H4 (cell line): ENCODE measurements at places on chromosomes 1 and 21. TPM values are rescaled to one million over a fixed set of nuclear protein-coding genes. Genes with fewer than 3 reads are reported as not detected.

DNA sequence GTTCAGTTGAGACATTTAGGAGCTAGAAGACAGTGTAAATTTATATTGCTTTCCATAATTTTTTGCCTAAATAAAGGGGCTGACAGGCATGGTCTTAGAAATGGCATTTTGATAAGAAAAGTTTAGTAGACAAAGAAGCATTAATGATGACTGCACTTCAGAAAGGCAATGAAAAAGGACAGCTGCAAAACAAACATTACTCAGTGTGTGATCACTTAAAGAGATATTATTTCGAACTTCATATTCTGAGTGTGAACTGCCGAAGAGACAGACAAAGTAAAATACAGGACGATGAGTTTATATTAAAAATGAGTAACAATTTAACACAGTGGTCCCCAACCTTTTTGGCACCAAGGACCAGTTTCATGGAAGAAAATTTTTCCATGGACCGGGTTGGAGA lies 243.1 kb downstream of the DPYD start:
- DNase-seq: no peak

GRCh38 chr1:157782931-157783330 lies 6.0 kb upstream of the FCRL2 start:
- no peak for DNase-seq

DNA sequence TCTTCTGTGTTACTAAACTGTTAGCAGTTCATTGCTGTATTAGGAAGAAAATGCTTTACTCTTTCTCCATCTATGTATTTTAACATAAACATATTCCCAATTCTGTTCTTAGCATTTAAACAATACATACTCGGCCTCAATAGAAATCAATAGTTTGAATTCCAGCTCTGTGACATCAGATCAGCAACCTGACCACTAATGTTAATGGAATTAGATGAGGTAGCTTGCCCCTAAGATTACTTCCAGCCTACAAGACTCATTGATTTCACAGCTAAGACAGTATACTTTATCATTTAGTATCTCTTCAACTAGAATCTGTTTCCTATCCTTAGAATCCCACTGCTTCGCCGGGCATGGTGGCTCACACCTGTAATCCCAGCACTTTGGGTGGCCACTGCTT lies 38.9 kb downstream of the EPRS1 start:
- DNase-seq: no peak

The TGFB2 gene
- total RNA-seq: 14.7 and 18.7 TPM in 2 replicates

The KLHDC9 gene
- not detected in 2 replicates for total RNA-seq
